ENCODE measurements at places on chromosomes 5 and 9.

DNA sequence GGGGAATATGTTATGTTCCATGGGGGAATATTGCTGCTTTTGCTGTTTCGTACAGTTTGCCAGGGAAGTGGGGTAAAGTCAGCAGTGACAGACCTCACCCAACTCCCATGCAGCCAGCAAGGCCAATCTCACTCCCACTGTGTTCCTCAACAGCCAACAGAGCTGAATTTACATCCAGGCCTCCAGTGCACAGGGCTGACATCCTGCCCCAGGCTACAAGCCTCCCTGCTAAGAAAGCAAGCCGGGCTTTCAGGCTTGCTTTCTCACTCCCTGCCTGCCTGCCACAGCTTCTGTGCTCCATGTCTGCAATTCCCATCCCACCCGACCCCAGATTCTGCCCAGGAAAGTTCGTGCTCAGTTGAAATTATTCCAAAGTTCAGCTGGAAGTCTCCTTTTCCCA lies 25.5 kb upstream of the SNCAIP start:
- no peak for DNase-seq

GRCh38 chr9:137369061-137369787 lies 53.7 kb downstream of the EXD3 start:
- DNase-seq, result no peak

GRCh38 chr5:78268356-78268755 lies 26.1 kb downstream of the AP3B1 start:
- no peak for DNase-seq

DNA sequence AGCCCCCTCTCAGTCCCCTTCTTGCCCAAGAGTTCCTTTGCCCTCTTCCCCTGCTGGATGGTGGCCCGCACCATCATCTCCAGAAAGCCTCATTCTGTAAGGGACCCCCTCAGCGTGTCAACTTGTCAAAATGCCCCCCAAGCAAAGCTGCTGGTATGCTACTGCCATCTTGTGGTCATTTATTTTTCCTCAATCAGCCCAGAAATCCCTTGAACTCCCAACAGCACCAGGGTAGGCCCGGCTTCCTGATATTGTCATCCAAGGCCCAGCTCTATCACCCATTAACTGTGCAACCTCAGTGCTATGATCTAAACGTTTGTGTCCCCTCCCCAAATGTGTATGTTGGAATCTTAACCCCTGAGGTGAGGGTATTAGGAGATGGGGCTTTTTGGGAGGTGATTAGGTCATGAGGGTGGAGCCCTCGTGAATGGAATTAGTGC lies 53.2 kb upstream of the FBXW11 start:
- DNase-seq, result no peak

GRCh38 chr9:97591535-97591934 lies 41.6 kb downstream of the TSTD2 start:
- no peak for DNase-seq

- DNase-seq, result no peak
Observed at GRCh38 chr9:20582150-20582549, 40.1 kb downstream of the MLLT3 start.

DNA sequence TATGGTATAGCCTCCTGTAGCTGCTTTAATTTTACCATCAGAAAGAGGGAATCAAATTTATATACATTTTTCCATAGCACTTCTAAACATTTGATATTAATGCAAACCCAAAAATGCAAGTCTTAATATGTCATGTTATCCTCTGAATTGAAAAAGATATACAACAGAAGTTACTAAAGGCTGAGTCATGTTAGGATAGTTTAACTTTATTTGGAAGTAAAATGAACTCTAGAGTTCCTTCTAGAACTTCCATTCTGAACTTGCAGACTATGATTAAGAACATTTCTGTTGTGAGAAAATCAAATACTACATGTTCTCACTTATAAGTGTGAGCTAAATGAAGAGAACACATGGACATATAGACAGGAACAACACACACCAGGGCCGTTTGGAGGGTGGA lies 317.3 kb upstream of the PRR16 start:
- no peak for DNase-seq

DNA sequence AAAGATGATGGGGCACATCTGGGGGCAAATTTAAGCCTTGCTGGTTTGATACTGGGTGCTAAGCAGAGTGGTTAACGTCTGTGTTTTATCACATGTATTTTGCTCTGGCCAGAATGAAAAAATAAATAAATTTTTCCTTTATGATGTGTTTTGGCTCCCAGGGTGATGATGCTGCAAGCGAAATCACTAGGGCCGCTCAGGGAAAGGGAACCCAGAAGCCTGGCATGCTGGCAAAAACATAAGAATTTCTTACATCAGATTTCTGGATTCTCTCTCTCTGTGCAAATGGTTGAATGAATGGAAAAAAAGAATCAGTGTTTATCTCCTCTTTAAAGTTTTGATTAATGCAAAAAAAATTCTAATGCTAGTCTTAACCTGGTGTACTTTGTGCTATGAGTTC lies 1975.2 kb upstream of the C9orf72 start:
- DNase-seq, result no peak

DNA sequence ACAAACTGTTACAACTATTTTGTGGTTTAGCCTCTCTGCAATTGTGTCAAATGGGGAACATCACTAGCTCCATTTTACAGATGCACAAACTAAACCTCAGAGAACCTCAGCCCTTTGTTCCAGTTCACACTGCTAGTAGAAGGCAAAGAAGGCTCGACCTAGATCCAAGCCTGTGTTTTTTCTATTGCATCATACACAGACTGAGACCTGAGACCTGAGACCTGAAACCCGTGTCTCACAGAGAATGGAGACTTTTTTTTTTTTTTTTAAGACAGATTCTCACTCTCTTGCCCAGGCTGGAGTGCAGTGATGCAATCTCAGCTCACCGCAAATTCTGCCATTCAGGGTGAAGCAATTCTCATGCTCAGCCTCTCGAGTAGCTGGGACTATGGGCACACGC lies 120.8 kb downstream of the GALNT10 start:
- DNase-seq, result no peak

GRCh38 chr9:135255841-135256580 lies 168.5 kb downstream of the OLFM1 start:
- no peak for DNase-seq

DNA sequence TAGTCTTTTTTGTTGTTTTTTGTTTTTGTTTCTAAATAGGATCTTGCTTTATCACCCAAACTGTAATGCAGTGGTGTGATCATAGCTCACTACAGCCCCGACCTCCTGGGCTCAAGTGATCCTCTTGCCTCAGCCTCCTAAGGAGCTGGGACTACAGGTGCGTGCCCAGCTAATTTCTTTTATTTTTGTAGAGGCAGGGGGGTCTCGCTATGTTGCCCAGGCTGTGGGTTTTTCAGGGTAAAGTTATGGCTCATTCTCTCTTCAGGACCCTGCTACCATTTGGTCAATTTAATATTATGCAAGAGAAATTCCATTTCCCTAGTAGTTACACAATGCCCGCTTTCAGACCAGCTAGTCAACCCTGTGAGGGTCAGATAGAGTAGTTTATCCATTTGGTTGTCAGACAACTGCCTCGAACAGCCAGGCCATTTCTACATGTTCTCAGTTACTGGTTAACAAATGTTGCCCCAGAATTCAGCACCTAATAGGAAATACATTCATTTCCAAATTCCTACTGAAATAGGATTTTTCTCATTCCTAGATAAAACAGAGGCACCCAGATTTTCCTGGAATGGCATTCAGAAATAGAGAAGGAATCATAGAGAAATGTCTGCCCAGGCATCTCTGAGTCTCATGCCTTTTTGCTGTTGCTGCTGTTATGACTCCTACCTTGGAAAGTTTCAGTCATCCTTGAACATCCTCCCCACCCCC lies 6.4 kb upstream of the GLIS3 start:
- no peak for DNase-seq

GRCh38 chr9:112232233-112232632 lies 57.1 kb upstream of the SUSD1 start:
- no peak for DNase-seq

- peak; percentile 12 for DNase-seq
Observed at GRCh38 chr9:85900504-85901201, 40.3 kb upstream of the NAA35 start.

DNA sequence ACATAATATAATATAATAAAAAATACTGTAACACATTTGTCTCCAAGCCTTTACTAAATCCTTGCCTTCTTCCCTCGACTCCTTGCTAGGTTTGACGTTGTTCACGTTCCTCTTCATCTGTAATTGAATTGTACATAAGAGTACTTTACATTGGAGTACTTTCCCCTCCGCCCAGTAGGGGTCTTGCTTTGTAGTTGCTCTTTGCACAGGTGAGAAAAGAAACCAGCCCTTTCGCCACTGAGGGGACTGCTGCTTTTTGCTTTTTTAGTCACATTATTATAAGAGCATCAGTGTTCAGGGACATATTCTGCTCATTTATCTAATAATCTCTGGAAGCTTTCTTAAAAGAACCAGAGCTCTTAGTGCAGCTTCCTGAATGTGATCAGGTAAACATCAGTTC lies 115.0 kb downstream of the CETN3 start:
- DNase-seq, result no peak

- DNase-seq, result no peak
Observed at GRCh38 chr9:35556776-35557175, 48.3 kb upstream of the TESK1 start.

DNA sequence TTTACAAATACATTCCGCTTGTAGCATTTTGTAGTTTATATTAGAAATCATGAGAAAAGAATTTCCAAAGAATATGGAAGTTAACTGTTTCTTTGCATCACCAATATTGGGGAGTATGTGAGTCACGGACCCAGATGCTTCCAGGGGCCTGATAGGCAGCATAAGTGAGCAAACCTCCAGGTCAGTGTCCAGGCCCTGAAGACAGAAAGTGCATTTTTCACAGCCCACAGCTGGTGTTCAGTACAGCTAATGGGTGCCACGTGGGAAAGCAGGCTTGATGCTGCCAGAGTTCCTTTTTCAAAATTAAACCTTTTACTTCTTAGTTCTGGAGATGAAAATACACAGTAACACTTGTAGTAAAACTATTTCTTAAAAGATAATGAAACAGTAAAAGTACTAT lies 454.4 kb upstream of the ACTBL2 start:
- no peak for DNase-seq

DNA sequence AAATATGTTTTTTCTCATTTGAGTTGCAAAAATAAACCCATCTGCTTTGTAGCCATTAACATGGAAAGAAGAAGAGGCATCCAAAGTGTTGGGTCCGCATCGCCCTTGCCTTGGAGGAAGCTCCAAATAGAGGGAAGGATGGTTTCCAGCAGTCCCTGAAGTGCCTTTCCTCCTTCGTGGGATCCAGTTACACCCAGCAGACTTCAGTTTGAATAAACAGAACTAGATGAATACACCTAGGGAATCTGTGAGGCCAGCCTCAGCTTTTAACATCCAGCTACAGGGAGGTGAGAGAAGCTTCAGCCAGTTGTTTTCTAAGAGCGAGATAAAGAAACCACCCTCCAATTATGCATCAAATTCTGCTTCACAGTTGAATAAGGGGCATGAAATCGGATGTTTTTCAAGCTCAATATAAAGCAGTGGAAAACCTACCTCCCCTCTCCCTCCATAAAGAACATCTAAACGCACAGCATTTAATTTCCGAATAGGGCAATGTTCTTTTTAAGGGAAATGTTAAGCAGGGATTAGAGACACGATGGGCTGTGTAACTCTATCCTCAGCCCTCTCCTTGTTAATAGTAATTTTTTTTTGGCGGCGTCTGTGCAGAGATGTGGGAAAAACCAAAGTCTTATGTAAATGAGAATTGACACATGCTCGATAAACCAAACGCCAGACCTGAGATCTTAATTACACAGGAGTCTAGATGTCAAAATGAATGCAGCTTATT lies 264.7 kb downstream of the SLIT3 start:
- DNase-seq, result no peak

DNA sequence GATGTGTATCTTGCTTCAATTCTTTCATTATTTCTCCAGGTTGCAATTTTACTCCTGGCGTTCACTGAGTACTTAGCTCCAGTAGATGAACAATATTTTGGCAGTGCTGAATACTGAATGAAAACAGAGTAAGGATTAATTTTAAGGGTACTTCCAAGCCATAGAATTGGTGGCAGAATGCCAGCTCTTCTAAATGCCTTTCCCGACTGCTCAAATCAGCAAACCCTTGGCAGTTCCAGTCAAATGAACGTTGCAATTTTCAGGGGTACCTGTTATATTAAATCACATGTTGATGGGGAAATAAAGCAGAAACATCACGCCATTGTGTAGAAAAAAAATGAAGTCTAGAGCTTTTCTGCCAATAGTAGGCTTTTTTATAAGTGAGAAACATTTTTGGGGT lies 282.4 kb upstream of the RPS23 start:
- DNase-seq, result no peak

- DNase-seq, result no peak
Observed at GRCh38 chr9:135827866-135828580, 79.3 kb downstream of the CAMSAP1 start.

GRCh38 chr9:18756712-18757125 lies 276.3 kb downstream of the SAXO1 start:
- DNase-seq, result no peak

DNA sequence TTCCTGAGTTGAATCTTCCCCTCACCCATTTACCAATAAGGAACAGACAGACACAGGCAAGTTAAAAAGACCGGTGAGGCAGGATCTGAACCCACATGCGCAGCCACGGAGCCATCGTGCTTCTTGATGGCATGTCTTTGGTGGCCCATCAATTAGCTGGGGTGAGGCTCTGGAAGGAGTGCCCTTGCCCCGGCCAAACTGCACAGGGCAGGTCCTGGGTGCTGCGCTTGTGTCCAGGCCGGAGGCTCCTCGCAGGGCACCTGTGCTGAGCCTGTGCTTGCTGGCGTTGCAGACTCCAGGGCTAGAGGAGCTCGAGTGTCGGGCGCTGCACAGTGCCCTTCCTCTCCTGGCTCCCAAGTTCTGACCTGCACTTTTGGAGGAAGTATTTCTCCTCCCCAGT lies 66.4 kb downstream of the PSMB7 start:
- no peak for DNase-seq

- no peak for DNase-seq
Observed at GRCh38 chr9:112198646-112199045, 23.5 kb upstream of the SUSD1 start.

DNA sequence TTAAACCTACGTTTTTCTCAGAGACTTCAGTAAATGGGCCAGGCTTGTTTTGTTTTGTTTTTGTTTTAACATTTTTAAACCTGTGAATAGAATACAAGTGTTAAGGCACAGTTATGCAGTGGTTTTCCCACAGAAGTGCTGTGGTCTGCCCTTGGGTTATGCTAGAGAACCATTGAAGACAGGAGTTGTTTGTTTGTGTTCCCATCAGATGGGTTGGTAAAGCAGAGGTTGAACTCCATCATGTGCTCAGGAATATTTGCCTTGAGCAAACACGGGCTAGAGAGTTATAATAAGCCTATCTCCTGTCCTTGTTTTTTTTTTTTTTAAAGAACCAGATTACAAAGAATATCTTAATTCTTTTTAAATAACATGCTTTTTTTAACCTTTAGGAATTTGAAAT lies 28.5 kb downstream of the RHOBTB3 start:
- DNase-seq, result no peak

- DNase-seq, result no peak
Observed at GRCh38 chr9:72533322-72533721, 11.9 kb downstream of the TMC1 start.

- DNase-seq, result no peak
Observed at GRCh38 chr9:129968690-129969485, 74.1 kb downstream of the FNBP1 start.

GRCh38 chr9:136401173-136401922 lies 1.4 kb upstream of the SNAPC4 start:
- no peak for DNase-seq

GRCh38 chr9:13378154-13378553 lies 98.7 kb upstream of the MPDZ start:
- DNase-seq, result no peak

- peak; percentile 24 for DNase-seq
Observed at GRCh38 chr9:106753155-106753671, 109.8 kb upstream of the ZNF462 start.

Measured in Panc1 (cell line).